ENCODE measurements at places on chromosomes 11 and 22. TPM values are rescaled to one million over a fixed set of nuclear protein-coding genes. Genes with fewer than 3 reads are reported as not detected.

GVQW3 gene
- 4.4 TPM for total RNA-seq

EFCAB6 gene
- total RNA-seq: 0.26 TPM

JHY gene
- total RNA-seq: 2.5 TPM

OR51B4 gene
- 4.0 TPM for total RNA-seq

VSIG10L2 gene
- 0.27 TPM for total RNA-seq

OR8D1 gene
- not detected for total RNA-seq

ZW10 gene
- 21.1 TPM for total RNA-seq

SLN gene
- not detected for total RNA-seq

OR5B21 gene
- not detected for total RNA-seq

PRDM11 gene
- 5.8 TPM for total RNA-seq

OR5A1 gene
- total RNA-seq: not detected

DDB1 gene
- total RNA-seq: 282 TPM

SNAP29 gene
- total RNA-seq: 12.0 TPM

WEE1 gene
- 40.7 TPM for total RNA-seq

MAP6 gene
- total RNA-seq: not detected

SMC1B gene
- not detected for total RNA-seq

PPME1 gene
- 35.9 TPM for total RNA-seq

TRIM66 gene
- total RNA-seq: 8.1 TPM

CD248 gene
- total RNA-seq: not detected

IFITM10 gene
- total RNA-seq: 2.3 TPM

CPT1A gene
- 12.2 TPM for total RNA-seq

CRYBA4 gene
- total RNA-seq: not detected

SMTNL1 gene
- not detected for total RNA-seq

TTC36 gene
- total RNA-seq: 2.7 TPM

DCHS1 gene
- total RNA-seq: 1.1 TPM

ELF5 gene
- not detected for total RNA-seq

MDK gene
- total RNA-seq: 183 TPM

CD3G gene
- total RNA-seq: not detected

C11orf65 gene
- 0.58 TPM for total RNA-seq

MRGPRF gene
- not detected for total RNA-seq

RFPL2 gene
- total RNA-seq: not detected

OR52I2 gene
- not detected for total RNA-seq

SORL1 gene
- total RNA-seq: 0.69 TPM

ADM2 gene
- 7.4 TPM for total RNA-seq

PRR33 gene
- total RNA-seq: not detected

CHST1 gene
- 12.5 TPM for total RNA-seq

CCDC116 gene
- not detected for total RNA-seq

PGA5 gene
- not detected for total RNA-seq

All from A375 (cell line).